ENCODE measurements at places on chromosomes 1 and 21.

DNA sequence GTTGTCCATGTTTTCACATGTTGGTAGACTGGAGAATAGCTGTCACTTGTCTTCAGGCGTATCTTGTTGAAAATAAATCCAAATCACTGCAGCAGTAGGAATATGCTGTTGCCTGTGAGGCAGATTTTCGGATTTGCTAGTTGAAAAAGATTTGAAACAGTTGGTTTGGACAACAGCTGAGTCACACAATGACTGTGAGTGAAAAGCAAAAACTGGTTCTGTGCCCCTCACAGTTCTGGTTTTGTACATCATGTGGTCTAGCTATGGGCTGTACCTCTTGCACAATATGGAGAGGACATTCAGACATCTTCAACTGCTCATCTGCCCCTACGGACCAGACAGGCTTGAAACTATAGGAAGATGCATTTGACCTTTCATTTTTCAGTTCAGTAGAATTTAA is 1.8 kb downstream of the ARF1 start:
- DNase-seq = no peak

GRCh38 chr1:208741296-208741695 is 497.1 kb upstream of the PLXNA2 start:
- DNase-seq = no peak

GRCh38 chr1:236103646-236104218 is 38.6 kb upstream of the GPR137B start:
- peak; percentile 15 for DNase-seq

DNA sequence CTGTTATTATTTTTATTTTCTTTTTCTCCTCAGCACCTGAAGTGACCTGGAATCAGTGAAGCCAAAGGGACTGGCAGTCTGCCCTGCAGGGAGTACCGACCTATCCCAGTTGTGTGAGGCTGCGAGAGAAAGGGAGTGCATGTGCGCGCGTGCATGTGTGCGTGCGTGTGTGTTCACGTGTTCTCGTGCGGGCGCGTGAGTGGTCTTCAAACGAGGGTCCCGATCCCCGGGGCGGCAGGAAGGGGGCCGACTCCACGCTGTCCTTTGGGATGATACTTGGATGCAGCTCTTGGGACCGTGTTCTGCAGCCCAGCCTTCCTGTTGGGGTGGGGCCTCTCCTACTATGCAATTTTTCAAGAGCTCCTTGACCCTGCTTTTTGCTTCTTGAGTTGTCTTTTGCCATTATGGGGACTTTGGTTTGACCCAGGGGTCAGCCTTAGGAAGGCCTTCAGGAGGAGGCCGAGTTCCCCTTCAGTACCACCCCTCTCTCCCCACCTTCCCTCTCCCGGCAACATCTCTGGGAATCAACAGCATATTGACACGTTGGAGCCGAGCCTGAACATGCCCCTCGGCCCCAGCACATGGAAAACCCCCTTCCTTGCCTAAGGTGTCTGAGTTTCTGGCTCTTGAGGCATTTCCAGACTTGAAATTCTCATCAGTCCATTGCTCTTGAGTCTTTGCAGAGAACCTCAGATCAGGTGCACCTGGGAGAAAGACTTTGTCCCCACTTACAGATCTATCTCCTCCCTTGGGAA is 123.3 kb downstream of the PRDM2 start:
- DNase-seq = no peak

- no peak for DNase-seq
Observed at GRCh38 chr1:59701376-59701775, 113.4 kb upstream of the HOOK1 start.

DNA sequence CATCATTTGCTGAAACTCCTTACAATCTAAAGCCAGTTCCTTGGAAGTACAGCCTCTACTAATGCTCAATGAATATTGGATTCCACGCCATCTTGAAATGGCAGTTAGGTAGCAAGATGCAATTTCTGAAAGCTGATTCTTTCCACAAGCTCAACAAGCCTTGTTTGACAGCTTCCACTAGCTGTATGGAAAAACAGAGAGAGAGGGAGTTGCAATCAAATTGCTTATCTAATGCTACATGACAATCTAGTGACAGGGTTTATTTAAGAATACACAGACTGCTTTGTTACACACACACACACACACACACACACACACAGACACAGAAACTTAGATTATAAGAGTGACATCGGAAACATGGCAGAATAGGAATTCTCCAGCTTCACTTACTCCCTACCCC is 288.4 kb upstream of the DEPDC1 start:
- DNase-seq = no peak

- no peak for DNase-seq
Observed at GRCh38 chr1:89712420-89712819, 79.5 kb downstream of the LRRC8C start.

- no peak for DNase-seq
Observed at GRCh38 chr1:223760833-223761232, 48.5 kb downstream of the CAPN2 start.

GRCh38 chr1:226373376-226373775 is 34.5 kb downstream of the PARP1 start:
- DNase-seq = no peak

DNA sequence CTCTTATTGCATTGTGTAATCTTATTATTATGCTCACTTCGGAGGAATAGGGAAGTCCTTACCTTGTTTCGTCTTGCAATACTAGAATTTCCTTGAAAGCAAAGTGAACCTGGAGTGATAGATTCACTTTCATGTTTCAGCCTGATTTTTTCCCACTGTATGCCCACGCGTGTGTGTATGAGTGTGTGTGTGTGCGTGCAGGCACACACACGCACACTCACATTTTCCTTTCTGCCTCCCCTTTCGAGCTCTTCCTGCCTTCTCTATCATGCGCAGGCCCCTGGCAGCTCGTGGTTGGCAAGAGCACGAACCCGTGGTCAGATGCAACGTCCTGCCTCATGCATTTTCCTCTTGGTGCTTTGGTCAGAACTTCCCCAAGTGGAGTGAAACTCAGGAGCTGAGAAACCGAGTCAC is at the start of gene GCSAML:
Gene GCSAML, plus strand, starts transcription at position 366 of the 414 bp plus-strand sequence. CDS start 58 bp downstream, outside the sequence.
- DNase-seq = no peak

DNA sequence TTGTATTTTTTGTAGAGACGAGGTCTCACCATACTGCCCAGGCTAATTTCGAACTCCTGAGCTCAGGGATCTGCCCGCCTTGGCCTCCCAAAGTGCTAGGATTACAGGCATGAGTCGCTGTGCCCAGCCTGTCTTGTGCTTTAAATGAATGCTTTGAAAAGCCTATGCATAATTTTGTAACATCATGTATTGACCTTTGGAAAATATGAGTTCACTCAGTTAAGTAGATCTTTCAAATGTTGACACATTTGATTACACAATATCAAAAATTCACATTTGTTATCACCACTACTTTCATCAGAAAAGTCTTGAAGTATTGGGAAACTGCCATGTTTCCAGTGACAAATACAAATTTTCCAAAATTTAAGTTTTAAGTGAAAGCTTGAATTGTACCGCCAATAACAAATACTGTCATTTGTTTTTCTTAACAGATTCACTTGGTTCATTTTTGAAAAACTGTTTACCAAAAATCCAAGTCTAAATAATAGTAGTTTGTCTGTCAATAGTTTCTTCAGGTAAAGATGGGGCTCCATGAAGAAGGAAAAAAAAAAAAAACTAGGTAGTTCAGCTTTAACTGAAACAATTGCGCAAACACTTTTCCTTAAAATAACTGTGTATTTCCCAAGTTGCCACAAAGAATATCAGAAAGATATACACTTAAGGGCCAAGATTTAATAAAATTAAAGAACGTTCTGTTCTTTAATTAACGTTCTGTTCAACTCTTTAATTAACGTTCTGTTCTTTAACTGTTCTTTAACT is 233.2 kb upstream of the NR5A2 start:
- no peak for DNase-seq

DNA sequence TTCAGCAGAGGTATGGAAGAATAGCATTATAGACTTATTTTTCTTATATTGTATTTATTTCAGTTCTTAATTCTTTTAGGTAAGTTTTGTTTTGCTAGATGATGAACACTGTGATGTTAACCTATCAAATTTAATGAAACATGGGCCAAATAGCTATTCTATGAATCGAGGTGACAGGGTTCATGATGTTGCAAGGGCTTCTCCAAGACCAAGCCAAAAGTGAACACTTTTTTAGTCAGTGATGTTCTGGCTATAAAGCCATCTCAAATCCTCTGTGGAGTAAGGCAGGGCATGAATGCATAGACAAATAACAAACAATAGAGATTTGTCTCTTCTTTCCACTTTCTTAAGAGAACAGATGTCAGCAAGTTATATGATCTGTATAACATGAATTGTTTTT is 26.7 kb downstream of the C1orf146 start:
- no peak for DNase-seq

GRCh38 chr1:205056188-205056611 is 13.2 kb downstream of the CNTN2 start:
- peak; percentile 46 for DNase-seq

GRCh38 chr1:59272507-59272906 is 24.4 kb upstream of the FGGY start:
- DNase-seq = no peak

DNA sequence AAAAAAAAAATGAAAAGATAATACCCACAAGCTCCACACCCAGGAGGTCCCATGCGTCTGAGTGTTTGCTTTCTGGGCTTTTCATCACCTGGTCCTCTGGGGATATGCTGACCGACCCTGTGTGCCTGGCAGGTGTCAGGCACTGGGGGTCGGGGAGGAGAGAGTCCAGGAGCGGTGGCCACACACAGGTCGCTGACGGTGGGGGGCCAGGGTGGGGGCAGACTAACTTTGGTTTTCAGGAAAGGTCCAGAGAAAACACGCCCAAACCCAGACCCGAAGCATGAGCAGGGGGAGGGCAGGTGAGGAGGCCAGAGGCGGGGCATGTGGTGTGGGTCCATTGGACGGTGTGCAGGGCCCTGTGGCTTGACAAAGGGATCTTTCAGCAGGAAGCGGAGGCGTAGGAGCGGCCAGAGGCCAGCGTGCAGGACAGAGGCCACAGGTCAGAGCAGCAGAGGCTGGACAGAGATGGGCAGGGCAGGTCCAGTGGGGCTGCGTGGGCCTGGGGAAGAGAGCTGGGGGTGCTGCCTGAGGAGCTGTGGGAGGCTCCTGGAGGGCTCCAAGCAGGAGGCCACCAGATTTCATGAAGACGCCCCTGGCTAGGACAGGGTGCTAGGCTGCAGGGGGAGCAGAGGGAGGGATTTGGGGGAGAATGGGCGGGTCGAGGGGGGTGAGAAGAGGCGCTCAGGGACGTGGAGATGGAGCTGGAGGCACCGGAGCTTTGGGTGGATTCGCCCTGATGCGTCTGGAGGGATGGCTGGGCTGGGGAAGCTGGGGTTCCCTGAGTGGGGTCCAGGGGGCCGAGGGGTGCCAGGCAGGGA is 15.8 kb downstream of the RNF223 start:
- DNase-seq = no peak

DNA sequence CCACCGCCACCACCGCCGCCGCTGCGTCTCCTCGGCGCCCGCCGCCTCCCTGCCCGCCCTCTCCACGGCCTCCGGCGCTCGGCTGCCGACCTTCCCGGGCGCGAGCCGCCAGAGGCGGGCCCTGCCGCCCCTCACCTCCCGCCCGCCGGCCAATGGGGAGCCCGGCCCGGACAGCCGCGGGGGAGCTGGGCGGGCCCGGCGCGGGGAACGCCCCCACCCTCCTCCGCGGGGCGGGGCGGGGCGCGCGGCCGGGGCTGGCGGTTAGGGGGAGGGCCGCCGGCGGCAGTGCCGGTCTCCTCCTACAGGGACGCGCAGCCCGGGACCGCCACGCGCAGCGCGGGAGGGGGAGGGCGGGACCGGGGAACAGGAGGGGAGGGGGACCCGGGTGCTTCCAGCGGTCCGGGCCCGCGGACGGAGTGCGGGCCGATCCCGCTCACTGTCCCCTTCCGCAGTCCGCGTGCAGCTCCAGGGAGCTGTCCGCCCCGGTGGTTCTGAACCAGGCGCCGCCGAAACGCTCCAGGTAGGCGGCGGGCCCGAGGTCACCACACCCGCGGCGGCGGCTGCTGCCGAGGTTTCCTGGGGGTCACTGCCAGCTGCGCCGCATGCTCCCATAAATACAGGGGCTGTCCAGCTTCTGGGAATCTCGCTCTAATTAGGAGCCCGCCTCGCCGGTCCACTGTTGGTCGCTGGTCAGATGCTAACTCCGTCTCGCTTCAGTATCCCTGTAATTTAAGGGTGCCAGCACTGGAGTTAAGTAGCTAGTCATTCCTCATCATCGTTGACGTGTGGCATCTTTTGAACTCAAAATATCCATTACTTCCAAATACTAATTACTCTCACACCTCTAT is at the start of gene PGBD5:
Gene PGBD5, minus strand, starts transcription at position 87 of the 848 bp plus-strand sequence. CDS start 404 bp downstream, outside the sequence.
- DNase-seq = peak; percentile 85

- no peak for DNase-seq
Observed at GRCh38 chr21:46459356-46460112, 843 bp downstream of the DIP2A start.

GRCh38 chr1:61071205-61072130 is 10.9 kb upstream of the NFIA start:
- no peak for DNase-seq

GRCh38 chr21:45987121-45987711 is 5.6 kb downstream of the COL6A1 start:
- no peak for DNase-seq

GRCh38 chr1:62194651-62195544 is at the start of gene L1TD1:
TSS of gene L1TD1 (plus strand) at chr1:62194849. CDS start at chr1:62206629, 11,780 bp downstream.
- no peak for DNase-seq

- no peak for DNase-seq
Observed at GRCh38 chr1:191346381-191346780, 811.9 kb upstream of the RGS18 start.

- peak; percentile 39 for DNase-seq
Observed at GRCh38 chr1:27357281-27358037, 9.3 kb downstream of the MAP3K6 start.

DNA sequence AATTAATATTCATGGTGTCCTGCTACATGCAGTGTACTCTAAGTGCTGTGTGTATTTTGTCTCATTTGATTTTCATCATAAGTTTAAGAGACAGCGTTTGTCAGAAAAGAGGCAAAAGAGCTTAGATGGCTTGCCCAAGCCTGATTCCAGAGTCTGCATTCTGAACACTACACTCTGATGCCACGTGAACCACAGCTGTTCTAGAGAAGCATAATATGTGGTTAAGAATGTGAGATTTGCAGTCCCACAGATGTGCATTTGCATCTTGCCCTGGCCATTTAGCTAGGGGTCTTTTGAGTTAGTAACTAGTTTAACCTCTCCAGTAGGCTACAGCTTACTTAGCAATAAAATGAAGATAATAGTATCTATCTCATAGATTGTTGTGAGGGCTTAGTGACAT is 9.2 kb upstream of the GADD45A start:
- peak; percentile 17 for DNase-seq

DNA sequence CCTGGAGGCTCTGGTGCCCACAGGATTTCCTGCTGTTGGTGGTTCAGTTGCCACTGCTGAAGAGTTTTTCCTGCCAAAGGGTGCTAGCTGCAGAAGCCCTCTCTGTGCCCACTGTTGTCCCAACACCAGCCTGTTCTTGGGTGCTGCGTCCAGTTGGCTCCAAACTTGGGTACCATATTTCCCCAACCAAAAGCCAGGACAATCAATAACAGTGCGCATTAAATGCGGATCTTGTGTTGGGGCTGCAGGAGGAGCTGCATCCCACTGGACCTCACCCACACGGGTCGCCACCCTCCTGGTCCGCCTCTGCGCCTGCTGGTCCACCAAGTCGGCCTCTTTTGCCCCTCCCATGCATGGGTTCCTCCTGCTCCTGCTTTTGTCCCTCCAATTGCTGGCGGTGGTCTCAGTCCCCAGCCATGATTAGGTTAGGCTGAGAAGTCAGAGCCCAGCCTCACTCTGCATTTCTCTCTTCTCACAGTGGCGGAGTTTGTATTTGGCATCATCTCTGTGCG is 9.8 kb downstream of the ABCG1 start:
- no peak for DNase-seq

- DNase-seq = no peak
Observed at GRCh38 chr1:25683177-25683576, 66.6 kb downstream of the MAN1C1 start.

GRCh38 chr1:214842856-214843255 is 239.7 kb upstream of the KCNK2 start:
- no peak for DNase-seq
